ENCODE measurements at places on chromosomes 4 and X.

- no peak for DNase-seq
Observed at GRCh38 chr4:176217510-176217909, 22.1 kb upstream of the SPATA4 start.

DNA sequence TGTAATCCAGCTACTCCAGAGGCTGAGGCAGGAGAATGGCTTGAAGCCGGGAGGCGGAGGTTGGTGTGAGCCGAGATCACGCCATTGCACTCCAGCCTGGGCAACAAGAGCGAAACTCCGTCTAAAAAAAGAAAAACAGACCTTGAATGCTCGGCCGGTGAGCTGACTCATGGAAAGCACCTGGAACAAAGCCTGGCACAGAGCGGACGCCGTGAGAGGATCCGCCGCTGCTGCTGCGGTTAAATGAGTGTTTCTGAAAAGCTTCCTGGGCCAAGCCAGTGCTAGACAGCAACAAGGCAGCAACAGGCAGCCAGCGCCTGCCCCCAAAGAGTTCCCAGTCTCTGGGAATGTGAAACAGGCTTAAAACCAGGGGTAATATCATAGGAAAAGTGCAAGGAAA, 186.4 kb downstream of the AFAP1 start:
- DNase-seq = no peak

DNA sequence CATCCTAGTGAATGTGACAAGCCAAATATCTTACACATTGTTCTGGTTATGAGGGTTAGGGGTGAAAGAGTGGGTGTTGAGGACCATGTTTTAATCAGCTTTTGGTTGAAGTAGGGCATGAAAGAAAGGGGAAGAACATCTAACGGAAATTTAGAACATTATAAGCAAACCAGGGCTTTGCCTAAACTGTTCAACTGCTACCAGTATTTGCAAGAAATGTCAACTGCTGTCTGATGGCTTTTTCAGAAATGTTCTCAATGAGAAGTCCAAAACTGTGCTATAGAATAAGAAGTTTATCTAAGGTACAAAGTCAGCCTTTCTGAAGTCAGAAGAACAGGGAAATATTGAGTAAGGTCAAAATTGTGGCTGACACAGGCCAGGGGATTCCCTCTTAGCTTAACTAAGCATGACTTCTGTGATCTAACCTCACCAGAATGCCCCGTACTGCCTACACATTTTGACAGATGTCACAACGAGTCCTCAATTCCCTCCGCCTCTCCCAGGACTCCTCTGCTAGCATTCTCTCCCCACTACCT, 67.1 kb downstream of the DTHD1 start:
- no peak for DNase-seq

DNA sequence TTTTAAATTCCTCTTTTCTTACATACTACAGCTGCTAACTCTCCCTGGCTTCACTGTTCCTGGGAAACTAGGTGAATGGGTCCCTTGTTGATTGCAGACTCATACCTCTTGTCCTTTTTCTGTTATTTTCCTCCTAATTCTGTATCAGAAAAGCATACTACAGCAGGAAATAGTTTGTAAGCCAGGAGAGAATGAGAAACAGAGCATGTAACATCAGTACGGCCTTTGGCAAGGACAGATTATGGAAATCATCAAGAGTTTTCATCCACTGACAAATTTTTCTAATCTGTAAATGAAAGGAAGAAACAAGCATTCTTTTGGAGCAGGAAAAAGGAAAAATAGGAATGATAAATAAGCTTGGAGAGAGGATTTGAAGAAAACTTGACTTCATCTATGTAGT, 239.2 kb downstream of the ANTXR2 start:
- no peak for DNase-seq

DNA sequence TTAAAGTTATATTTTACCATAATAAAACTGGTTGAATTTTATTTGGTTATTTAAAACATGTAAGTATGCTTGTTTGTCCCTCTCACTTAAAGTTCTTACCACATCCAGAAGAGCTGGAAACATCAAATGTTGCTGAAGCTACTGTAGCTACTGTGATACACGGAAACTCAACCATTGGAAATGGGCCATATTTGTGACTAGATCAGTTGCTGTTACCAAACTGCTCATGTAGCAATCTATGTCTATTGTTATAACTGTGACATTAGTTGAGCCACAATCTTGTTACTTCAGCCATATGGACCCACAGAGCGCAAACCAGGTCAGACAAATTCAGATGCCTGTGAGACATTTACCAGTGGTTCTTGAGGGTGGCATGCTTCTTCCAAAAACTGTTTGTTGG, 41.6 kb downstream of the NDNF start:
- DNase-seq = no peak

DNA sequence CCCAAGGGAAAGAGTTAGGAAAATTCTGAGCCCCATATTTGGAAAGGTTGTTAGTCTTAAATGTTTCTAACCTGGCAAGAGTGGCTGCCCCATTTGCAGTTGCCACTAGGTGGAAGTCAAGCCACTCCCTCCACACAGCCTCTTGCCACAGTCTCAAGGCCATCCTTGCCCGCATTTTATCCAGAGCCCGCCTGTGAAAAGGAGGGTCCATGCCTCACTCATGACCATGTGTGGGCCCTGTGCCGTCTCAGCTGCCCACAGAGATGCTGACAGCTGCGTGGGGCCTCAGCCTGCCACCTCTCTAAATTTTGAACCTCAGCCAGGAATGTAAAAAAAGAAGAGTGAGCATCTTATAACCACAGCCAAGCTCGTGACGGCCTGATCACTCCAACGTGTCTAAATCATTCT, 201.5 kb upstream of the FAM241A start:
- DNase-seq = peak; percentile 35

Measured in kidney capillary endothelial cell (primary cell).